Stromal cell of bone marrow (primary cell): ENCODE measurements at places on chromosomes 12 and 14.

- DNase-seq: no peak
These were observed 5.7 kb downstream of the TMEM121 start for GRCh38 chr14:105531894-105532623.

DNA sequence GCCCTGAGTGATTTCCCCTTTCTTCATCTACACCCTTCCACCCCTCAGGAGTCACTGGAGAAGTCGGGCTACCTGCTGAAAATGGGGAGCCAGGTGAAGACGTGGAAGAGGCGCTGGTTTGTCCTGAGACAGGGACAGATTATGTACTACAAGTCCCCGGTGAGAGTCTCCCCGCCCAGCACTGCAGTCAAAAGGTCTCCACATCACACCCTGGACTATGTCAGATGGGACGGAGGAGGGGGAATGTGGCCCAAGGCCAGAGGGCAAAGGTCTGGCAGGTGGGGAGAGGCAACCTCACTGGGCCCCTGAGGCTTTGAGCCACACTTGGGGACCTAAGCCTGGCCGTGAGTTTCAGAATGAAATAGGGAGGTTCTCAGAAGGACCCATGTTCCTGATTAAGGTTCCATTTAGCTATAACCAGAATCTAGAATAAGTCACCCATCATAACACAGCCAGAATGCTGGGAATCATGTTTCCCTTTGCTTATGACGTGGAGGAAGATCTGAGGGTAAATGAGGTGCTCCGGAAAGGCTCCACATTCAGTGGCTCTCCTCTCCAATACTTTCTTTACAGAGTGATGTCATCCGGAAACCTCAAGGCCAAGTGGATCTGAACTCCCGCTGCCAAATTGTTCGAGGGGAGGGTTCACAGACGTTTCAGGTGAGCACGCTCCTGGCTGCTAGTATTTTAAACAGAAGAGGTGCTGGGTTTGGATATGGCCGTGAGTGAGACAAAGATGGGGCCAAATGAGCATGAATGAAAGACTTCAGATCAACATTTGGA is 26.6 kb downstream of the PIGH start:
- no peak for DNase-seq

DNA sequence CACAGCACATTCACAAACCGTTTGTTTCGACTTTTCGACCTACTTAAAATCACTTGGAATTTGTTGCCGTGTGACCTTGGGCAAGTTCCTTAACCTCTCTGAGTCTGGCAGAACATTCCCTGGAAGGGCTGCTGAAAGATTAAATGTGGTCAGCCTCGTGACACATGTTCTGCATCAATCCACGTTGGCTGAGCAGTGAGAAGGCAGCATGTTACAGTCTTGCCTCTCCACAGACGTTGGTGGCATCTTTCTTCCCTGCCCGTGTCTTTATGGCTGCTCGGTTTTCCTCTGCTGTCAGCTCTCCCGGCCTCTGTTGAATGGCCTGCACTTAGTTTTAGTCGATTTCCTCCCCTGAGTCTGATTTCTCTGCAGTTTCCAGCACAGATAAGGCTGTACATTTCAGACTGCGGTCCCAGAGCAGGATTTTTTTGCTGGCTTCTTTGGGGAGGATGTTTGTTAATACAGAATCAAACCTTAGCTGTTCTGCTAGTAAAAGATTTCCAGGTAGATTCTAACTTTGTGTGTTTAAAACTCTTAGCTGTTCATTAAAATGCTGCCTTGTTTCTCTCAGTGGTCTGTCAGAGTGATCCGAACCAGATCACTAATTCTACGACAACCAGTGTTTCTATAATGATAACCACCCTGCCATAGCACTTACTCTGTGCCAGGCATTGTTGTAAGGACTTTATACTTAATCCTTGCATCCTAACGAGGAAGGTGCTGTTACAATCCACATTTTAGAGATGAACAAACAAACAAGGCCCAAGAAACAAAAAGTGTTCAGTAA is 217.1 kb downstream of the CHST11 start:
- DNase-seq: no peak

DNA sequence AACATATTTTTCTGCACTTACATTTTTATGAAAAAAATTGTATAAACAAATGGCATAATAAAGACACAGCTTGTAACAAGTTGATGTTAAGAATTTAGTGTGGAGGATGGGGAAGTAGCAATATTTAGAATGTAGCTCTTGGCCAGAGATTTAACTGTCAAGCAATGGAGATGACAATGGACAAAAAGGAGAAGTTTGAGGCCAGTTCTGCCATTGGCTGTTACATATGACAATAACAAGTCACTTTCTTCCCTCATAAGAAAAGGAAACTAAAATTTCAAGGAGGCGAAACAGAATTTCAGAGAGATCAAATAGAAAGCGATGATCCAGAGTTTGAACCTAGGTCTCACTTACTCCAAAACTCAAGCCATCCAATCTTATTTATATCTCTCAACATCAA is 122.8 kb upstream of the CCDC175 start:
- no peak for DNase-seq

- DNase-seq: no peak
These were observed 29.5 kb upstream of the TMX1 start for GRCh38 chr14:51210594-51210993.

DNA sequence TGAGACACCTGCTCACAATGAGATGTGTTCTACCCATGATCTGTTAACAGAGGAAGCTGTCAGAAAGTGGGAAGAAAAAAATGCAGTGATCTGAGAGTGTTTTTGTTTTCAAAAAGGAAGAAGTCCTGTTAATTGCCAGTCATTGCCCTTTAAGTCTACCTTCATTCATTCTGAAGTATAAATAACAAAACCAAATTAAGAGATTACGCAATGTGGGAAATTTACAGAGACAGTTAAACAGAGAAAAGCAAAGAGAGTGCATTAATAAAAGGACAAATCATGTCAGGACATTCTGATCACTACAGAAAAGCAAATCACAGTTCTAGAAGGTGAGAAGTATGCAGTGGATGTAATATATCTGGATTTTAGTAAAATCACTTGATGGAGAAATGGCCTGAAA is 154.2 kb downstream of the NRXN3 start:
- no peak for DNase-seq

DNA sequence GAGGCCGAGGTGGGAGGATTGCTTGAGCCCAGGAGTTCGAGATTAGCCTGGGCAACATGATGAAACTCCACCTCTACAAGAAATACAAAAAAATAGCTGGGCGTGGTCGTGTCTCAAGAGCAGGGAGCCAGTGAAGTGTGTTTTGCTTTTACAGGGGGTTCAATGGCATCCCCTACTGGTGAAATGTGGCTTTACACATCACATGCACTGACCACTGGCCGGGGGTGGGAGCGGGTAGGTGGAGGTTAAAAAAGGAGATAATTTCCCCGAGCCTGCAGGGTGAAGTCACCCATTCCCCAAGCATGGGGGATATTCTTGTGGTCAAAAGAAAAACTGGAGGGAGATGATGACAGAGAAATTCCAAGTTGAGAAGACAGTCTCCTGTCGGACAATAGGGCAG is 63.6 kb upstream of the PWP1 start:
- DNase-seq: no peak

DNA sequence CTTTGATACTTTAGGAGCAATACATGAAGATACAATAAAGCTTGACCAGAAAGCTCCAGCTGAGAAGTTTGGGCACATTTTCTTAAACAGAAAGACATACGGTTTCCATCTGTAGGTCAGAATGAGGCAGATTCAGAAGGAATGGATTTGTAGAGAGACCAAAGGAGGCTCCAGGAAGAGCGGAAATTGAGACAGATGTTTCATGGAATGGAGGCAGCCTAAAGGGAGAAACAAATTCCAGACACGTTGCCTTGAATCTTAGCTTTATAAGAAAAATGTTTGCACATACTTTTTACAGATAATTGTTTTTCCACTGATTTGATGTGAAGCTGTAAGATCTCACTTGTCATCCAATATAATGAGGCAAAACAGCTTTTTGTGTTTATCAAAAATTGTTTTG is 24.8 kb downstream of the EPYC start:
- no peak for DNase-seq

GRCh38 chr14:89853936-89854693 is 100.4 kb downstream of the EFCAB11 start:
- no peak for DNase-seq

DNA sequence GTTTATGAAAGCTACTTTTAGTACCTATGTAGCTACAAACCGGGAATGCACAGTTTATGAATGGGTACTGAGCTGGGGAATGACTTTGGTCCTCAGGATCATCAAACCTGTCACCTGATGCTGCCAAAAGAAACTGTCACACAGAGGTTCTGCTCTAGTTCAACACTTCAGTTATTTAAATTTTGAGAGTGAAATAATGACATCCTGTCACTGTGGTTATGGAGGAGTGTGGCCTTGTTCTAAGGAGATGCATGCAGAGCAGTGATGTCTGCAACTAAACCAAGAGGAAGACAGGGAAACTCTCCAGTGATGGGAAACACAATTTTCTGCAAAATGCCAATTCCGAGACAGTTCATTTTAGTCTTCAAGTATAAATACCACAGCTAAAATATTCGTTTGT is 4.8 kb upstream of the AEBP2 start:
- no peak for DNase-seq
